ENCODE measurements at places on chromosomes 1 and 21.

DNA sequence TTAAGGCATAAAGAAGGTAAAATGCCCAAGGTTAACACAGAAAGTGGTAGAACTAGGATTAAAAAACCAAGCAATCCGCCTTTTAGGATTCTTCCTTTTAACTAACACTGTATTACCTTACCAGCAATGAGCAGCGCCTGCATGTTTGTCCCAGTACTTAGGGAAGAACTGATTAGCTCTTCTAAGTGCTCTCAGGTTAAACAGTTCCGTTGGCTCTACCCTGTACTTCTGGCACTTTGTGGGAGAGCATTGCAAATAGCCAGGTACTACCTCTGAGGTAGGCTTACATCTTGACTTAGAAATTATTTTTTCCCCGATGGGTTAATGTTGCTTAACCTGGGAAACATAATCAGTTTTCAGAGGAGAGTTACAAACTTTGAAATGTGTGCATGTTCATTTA is 21.5 kb downstream of the DHX9 start:
- no peak for DNase-seq

DNA sequence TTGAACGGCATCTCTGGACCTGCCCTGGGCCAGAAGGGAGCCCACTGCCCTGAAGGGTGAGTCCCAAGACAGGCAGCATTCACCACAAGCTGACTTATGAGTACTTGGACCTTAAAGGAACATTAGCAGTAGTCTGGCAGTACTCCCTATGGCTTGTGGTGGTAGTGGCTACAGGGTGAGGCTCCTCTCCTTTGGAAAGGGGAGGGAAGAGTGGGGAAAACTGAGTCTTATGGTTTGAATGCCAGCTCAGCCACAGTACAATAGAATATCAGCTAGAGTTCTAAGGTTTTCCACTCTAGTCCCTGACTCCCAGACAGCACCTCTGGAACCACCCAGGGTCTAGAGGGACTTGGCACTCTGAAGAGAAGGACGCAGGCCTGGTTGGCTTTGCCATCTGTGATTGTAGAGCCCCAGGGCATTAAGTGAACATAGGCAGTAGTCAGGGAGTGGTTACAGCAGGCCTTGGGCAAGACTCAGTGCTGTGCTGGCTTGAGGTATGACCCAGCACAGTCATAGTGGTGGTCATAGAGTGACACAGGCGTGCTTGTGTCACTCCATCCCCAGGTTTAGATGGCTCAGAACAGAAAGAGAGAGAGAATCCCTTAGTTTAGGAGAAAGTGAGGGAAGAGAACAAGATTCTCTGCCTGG is 31.0 kb downstream of the CD53 start:
- no peak for DNase-seq

DNA sequence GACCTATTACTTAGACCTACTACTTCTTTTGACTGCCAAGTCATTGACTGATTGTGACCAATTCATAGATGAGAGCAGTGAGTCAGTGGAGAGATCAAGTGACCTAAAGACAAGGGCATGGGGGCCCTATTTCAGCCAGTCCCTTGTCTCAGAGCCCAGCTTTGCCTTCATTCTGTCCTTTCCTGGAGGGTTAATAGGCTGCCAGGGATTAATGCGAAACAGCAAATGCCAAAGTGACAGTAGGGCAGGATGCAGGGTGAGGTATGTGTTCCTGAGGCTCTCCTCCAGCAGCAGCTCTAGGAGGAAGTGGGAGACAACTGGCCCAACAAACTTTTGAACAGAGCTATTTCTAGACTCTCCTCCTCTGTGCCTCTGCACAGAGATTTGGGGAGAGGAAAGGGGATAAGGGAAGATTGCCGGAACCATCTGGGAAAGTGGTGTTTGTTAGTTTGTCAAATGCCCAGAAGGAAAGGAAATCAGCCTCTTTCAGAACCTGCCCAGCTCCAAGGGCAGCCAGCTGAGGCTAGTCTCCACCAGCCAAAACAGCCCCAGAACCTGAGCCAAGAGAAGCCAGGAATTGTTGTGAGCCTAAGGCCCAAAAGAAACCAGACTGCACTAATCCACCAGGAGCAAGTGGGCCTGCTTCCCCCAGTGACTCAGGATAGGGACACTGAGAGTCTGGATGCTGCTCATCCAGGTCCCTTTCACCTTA is 4.9 kb upstream of the S100A3 start:
- DNase-seq, result no peak

DNA sequence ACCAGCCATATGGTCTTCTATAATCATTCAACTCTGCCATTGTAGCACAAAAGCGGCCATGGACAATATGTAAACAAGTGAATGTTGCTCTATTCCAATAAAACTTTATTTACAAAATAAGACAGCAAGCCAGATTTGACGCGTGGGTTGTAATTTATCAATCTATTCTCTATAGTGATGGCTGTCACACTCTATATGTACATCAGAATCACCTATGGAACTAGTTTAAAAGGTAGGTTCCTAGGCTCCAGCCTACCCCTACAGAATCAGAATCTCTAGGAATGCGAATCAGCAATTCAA is 7.7 kb downstream of the BCL2L15 start:
- DNase-seq, result no peak

Measured in thoracic aorta (tissue), 2 donors.